NB4 (cell line): ENCODE measurements at places on chromosomes 2 and 18.
A peak's percentile ranks its signal among the peaks of the same experiment; 100 is the strongest.

GRCh38 chr2:127422559-127423477 is 4.6 kb downstream of the PROC start:
- peak; percentile 89 for DNase-seq

DNA sequence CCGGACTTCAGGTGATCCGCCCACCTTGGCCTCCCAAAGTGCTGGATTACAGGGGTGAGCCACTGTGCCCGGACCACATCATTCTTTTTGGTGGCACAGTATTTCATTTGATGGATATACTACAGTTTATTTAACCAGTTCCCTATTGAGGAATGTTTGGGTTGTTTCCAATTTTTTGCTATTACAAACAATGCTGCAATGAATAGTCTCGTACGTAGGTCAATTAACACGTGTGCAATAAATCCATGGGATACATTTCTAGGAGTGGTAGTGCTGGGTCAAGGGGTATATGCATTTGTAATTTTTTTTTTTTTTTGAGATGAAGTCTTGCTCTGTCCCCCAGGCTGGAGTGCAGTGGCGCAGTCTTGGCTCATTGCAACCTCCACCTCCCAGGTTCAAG is 28.4 kb upstream of the XPO1 start:
- no peak for DNase-seq

GRCh38 chr2:24892928-24893327 is 27.1 kb downstream of the ADCY3 start:
- no peak for DNase-seq

GRCh38 chr18:74116633-74117554 is 30.7 kb downstream of the FBXO15 start:
- DNase-seq: peak; percentile 41

DNA sequence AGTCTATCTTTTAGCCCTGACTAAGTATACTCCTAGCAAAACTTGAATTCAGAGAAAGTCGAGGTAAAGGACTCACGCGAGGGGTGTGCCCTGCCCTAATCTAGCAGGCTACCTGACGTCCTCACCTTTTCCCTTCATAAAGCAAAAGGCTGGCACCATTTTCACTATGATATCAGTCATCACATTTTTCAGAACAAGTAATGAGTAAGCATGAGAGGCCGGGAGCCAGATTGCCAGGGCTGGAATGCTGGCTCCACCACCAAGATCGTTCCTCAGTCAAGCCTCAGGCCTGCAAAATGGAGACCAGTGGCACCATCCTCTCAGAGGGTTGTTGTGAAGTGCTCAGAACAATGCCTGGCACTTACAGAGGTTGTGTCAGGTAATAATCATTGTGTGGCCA is 18.7 kb upstream of the NCKAP5 start:
- DNase-seq: no peak

- DNase-seq: no peak
Measured at GRCh38 chr2:117801826-117802225, 12.7 kb upstream of the DDX18 start.

GRCh38 chr2:42342795-42343241 is 18.2 kb downstream of the COX7A2L start:
- no peak for DNase-seq

- DNase-seq: no peak
Measured at GRCh38 chr18:12401881-12402280, 5.8 kb upstream of the PRELID3A start.

- DNase-seq: no peak
Measured at GRCh38 chr2:84717302-84717701, 163.6 kb downstream of the TRABD2A start.

- no peak for DNase-seq
Measured at GRCh38 chr2:191556463-191556862, 121.5 kb upstream of the NABP1 start.

- peak; percentile 27 for DNase-seq
Measured at GRCh38 chr18:34901299-34901698, 139.9 kb upstream of the MAPRE2 start.

DNA sequence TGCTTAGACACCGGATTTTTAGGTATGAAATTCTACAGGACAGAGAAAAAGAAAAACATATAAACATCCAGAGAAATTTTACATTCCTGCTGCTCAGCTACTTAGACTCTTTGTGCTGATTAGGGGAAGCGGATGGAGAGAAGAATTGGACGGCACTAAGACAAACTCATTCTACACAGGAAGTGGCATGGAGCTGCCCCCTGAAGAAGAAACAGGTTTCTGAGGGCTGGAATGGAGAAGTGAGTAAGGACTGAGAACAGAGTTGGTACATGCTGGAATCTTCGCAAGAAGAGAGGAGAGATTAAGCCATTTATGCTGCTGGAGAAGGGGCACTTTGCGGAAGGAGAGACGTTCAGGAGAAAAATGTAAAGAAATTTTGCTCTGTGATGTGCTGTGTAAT is 253.0 kb upstream of the ERBB4 start:
- DNase-seq: no peak

DNA sequence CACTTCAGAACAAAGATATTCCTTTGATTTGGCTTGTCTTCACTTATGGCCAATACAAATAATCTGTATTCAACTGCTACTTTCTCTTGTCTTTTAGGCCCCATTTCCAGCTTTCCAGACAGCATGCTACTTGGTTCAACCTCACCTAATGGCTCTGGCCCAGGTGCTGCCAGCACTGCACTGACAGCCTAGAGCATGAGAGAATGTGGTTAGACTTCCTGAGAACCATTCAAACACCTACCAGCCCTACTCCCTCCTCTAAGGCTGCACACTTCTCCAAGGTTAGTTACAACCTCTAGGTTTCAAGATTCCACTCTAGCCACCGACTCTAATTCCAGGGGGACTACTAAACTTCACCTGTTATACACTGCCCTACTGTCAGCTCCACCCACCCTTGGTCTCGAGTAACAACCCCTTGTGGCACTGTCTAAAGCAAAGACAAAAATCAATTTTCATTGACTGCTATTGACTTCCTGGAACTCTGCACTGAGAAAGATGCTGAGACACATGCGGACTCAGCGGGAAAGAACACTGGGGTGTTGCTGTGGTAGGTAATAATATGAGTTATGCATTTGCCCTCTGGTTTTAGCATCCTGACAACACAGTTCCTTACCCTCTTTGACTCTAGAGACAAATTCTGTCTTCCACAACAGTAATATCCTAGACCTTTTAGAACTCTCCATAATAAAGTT is 38.2 kb downstream of the PLEKHM3 start:
- no peak for DNase-seq

DNA sequence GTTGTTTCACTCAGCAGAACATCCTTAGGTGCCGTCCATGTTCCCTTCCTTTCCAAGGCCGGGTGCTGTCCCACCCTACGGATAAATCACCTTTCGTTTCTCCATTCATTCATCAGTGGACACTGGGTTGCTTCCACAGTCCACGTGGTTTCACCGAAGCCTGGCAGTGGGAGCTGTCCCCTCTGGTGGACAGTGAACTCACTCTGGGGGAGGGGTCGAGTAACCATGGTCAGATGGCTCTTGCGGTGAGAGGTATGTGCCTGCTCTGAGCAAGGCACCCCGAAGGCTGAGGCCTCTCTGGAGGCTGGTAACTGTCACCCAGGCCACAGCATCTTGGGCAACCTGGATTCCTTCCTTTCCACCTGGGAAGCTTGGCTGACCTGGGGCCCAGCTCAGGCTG is 61.5 kb upstream of the TWIST2 start:
- DNase-seq: no peak

DNA sequence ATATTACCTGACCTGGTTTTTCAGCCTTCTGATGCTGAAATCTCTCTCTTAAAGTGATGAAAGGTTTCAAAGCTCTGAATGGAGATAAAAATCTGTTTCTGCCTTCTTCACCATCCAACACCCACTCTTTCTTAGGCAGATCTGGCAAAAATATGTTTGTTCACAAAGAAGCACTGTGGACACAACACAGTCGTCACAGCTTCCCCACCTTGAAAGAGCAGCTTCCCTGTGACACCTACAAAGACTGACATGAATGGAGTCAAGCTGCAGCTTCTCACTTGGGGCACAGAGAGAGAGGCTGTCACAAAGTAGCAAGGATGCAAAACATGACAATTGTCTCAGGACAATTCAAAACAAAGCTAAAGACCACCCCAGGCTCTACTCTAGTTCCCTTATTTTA is 86.5 kb downstream of the ICOS start:
- no peak for DNase-seq

GRCh38 chr2:203018181-203018580 is 3.5 kb downstream of the NBEAL1 start:
- peak; percentile 20 for DNase-seq

- DNase-seq: no peak
Measured at GRCh38 chr2:64532030-64532429, 7.9 kb downstream of the AFTPH start.
